ENCODE measurements at places on chromosomes 12 and 14.

- DNase-seq, result no peak
Measured at GRCh38 chr12:102372087-102372486, 108.3 kb downstream of the IGF1 start.

DNA sequence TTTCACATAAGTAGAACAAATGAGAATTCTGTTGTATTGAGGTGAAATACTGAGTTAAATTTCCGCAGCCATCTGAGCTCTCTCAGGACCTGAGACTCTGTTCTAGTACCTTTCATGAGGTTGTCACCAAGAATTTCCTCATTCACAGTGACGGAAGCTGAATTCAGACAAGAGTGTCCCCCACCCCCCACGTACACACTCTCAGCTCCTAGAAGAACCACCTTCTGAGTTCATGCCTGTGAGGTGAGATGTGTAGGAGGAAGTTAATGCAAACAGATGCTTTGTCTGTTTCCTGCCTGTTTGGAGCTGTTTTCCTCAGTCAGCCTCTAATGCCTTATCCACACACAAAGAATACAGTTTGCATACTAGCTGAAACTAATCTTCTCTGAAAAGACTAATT lies 18.2 kb downstream of the BICDL1 start:
- no peak for DNase-seq

- peak; percentile 35 for DNase-seq
Measured at GRCh38 chr12:26884765-26885576, 52.0 kb upstream of the ITPR2 start.

- no peak for DNase-seq
Measured at GRCh38 chr14:92922883-92923743, at the start of gene CHGA. TSS of gene CHGA (plus strand) at chr14:92923150. CDS start at chr14:92923360, 210 bp downstream.

- no peak for DNase-seq
Measured at GRCh38 chr14:97878727-97879126, 1081.5 kb downstream of the VRK1 start.

- DNase-seq, result no peak
Measured at GRCh38 chr14:105859717-105860614, 333.6 kb downstream of the TMEM121 start.

DNA sequence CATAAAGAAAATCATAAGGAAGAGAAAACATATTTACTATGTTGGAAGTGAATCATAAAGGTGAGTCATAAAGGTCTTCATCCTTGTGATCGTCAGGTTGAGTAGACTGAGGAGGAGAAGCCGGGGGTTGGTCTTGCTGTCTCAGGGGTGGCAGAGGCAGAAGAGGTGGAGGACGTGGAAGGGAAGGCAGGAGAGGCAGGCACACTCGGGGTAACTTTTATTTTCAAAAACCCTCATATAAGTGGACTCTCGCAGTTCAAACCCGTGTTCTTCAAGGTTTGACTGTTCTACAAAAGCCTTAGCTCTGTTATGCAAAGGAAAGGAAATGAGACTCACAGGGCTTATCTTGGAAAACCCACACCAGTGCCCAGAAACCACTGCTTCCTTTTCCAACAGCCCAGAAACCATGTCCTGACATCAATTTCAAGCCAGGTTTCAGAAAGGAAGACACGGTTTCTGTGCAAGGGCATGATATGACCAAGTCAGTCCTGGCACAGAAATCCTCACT lies 14.0 kb downstream of the SMCO2 start:
- DNase-seq, result no peak

GRCh38 chr12:88633312-88633711 lies 53.0 kb upstream of the KITLG start:
- no peak for DNase-seq

DNA sequence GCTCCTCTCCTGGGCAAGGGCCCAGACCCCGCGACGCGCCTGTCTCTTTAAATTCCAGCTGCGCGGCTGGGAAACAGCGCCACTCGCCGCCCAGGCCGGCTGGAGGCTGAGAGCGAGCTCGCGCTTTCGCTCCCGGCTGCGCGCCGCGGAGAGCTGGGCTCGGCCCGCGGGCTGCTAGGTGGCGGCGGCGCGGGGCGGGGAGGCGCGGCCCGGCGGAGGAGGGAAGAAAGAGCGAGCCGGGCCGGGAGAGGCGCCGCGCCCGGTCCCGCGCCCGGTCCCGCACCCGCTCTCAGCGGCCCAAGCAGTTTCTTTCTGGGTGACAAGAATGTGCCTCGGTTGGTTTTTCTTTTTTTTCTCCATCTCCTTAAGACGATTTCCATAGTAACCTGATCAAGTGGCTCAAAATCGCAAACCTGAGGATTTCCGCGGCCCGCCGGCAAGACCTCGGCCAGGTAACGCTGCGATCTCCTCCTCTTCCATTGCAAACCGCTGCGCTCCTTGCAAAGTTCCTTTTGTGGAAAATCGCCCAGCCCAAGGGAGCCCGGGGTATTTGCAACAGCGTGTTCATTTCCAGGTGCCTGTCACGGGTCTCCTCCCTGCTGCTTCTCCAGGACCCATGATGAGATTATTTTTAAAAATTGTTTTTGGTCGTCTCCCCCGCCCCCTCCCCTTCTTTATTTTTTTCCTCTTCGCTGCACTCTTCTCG lies 259.5 kb upstream of the E2F7 start:
- no peak for DNase-seq

DNA sequence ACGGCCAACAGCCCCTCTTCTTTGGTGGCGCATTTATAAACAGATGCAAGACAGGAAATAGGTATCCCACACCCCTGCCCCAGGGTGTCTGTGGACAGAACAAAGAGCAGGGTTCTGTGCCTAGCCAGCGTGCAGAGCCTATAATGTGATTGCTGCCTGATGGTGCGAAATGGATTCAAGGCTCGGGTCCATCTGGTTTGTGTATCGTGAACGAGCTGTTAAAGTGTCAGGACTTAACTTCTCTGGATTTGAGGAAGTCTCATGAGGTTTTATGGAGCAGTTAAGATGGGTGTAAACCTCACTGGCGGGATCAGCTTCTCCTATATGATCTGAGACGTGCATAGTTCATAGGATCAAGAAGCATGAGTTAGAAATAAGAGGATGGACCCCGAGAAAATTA lies 388.7 kb upstream of the TBX3 start:
- no peak for DNase-seq

DNA sequence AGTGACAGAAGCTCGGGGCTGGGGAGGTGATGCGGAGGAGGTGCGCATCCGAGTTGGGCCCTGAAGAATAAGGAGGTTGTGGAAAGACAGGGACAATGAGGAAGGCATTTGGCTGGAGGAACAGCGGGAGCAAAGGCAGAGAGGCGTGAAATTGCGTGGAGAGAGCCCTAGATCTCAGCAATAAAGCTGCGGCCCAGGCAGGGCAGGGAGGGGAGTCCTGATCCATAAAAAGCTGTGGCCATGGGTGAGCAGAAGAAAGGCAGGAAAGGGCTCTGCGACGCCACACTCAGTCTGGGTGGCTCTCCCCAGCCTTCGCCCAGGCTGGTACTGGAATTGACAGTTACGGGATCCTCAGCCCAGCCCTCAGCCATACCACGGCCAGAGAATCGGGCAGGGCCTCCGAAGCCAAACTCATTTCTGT lies 2.2 kb downstream of the FIGNL2 start:
- no peak for DNase-seq

- no peak for DNase-seq
Measured at GRCh38 chr12:57965766-57966165, 24.4 kb downstream of the ATP23 start.

GRCh38 chr14:96851694-96852381 lies 54.7 kb downstream of the VRK1 start:
- DNase-seq, result no peak

DNA sequence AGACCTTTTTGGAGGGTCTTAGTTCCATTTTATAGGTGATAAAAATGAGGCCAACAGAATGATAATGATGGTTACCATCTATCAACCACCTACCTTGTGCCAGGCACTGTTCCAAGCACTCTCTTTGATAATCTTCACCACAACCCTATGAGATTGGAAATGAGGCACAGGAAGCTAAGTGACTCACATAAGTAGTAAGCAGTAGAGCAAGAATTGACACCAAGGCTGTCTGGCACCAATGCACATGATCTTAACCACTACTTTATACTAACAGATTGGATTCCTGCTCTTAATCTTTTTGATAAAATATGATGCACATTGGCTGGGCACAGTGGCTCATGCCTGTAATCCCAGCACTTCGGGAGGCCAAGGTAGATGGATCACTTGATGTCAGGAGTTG lies 91.4 kb downstream of the DRAM1 start:
- DNase-seq, result no peak

- no peak for DNase-seq
Measured at GRCh38 chr12:108004319-108004718, 124.8 kb upstream of the WSCD2 start.

- DNase-seq, result no peak
Measured at GRCh38 chr12:2076196-2076570, 23.4 kb downstream of the CACNA1C start.

- DNase-seq, result no peak
Measured at GRCh38 chr14:94334872-94335271, 11.7 kb upstream of the SERPINA6 start.

DNA sequence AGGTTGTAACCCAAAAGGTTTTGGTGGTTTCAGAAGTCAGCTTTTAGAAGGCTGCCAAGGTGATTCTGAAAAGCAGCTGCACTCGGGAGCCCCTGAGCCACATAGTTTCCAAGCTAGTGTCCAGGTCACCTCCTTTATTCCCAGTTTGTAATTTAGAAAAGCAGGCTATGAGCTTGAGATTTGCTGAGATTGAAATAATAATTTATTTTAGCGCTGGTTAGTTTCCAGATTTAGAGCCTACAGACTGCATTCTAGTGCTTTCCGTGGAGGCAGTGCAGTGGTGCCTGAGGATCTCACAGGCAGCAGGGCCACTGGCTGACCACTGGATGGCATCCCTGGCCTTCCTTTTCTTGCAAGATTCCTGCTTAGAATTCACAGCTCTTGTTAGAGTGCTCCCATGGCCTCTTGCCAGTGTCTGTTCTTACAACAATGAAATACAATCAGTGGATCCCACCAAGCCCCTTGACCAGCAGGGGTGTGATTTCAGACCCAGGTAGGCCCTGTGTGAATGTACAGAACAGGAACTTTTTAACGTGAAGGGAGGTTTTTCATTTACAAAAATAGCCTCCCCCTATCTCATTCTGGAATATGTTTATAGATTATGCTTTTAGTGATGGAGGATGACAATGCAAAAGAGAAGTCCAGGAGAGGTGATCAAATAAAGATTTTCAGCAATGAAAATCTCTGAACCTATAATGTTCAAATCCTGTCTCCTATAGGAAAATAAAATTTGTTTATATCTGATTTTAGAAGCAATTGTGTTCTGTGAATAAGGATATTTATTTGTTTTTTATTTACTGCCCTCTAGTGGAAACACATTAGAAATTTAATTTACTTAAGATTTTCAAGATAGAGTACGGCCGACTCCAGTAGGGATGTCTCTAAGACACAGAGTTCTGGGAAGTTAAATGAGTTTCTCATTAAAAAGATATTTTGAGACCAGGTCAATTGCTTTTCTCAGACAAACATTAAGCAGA lies 362.1 kb upstream of the STXBP6 start:
- DNase-seq, result no peak

DNA sequence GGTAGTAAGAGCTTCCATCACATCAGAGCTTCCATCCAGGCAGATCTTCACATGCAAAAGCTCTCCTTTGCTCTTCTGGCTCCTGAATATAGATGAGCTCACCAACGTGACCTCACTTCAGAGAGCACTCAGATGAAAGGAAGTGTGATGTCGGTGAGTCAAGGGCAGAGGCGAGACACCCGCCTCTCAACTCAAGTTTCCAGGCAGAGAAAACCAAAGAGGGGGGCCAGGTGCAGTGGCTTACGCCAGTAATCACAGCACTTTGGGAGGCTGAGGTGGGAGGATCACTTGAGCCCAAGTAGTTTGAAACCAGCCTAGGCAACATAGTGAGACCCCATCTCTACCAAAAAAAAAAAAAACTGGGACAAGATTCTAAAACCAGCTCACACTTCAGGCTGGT lies 126.9 kb downstream of the DUSP6 start:
- peak; percentile 38 for DNase-seq

DNA sequence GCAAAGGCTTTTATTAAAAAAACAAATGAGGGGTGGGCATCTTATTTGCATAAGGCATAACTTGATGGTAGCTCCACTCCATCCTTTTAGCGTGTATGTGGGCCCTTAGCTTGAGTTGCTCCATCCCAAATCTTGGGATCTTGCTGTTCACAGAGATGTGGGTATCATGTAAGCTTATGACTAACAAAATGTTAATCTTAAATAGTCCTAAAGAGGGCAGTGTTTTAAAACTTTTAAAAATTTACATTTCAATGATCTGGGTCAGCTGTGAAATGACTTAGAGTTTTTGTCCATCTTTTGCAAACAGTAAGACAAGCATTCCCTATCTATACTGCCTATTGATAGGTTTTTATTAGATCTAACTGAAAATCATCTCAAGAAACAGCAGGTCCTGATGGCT lies 86.0 kb downstream of the SLCO1A2 start:
- no peak for DNase-seq

GRCh38 chr14:56487090-56487667 lies 92.4 kb upstream of the TMEM260 start:
- no peak for DNase-seq

DNA sequence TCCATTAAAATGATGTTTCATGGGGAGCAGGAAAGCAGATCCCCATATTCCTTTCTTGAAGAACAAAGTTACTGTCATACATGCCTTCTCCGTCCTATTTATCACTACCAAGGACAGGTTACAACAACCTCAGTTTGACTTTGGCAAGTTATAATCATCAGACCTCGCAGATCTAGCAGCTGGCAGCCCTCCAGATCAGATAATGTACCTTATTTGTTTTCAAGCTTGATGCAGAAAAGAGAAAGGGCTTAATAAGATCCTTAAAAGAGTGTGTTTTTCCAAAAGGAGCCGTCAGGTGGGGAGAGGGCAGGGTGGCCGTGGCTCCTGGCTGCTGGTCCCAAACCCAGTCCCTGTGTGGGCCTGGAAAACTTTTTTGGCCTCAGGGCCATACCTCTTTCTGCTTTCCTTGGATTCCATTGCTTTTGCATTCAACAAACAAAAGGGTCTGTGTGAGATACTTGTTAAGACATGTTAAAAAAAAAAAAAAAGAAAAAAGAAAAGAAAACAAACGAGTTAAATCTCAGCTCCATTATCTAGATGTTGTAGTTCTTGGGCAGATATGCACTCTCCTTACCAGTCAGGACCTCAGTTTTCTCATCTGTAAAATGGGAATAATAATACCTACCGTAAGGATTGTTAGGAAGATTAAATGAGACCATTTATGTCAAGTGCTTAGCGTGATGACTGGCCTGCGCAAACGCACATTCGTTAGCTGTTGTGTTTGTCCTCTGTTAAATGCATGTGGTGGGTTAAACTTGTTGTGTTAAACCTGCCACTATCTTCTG lies 64.6 kb downstream of the B4GALNT3 start:
- no peak for DNase-seq

DNA sequence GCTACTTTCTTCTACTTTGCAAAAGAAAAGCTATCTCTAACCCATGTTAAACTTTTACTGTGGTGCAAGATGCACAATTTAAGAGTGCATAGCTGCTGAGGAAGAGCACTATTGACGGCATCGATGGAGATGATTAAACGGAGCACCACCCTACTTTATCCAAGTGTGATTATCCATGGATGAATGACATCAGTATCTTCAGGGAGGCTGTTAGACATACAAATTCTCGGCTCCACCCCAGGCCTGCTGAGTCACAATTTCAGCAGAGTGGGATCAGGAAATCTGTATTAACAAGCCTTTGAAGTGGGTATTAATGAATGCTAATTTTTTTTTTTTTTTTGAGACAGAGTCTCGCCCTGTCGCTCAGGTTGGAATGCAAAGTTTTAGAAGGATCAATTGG lies 16.2 kb downstream of the SLC2A14 start:
- no peak for DNase-seq

- no peak for DNase-seq
Measured at GRCh38 chr14:41137741-41138140, 468.9 kb upstream of the LRFN5 start.

All from kidney epithelial cell (primary cell).